ENCODE measurements at places on chromosomes 5 and 9.

DNA sequence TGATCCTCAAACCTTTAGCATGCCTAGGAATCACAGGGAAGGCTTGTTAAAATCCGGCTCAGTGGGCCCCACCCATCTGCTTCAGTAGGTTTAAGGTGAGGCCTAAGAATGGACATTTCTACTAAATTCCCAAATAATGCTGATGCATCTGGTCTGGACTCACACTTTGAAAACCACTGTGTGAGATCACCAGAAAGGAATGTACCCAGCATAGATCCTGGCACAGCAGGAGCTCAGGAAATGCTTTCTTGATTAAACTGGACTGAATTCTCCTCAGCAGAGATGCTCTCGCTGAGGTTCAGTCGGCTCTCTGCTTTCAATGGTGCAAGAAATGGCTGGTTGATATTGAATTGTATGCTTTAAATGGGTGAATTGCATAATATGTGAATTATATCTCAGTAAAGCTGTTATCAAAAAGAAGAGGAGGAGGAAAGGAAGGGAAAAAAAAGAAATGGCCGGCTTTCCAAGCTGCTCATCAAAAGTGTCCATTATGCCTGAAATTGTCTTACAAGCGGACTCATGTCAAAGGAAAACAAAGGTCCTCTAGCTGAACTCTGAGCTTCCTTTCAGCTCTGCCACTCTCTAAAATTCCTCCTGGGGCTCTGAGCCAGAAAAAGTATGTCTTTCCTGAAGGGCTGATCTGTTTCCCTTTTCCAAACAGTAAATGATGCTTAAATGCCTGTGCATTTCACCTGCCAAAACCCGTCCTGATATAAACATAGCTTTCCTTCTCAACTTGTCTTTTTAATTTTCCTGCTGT, 77.6 kb upstream of the SAP30L start:
- no peak for DNase-seq

- DNase-seq, result no peak
These were observed 1013.6 kb downstream of the CDH9 start for GRCh38 chr5:26024774-26025173.

DNA sequence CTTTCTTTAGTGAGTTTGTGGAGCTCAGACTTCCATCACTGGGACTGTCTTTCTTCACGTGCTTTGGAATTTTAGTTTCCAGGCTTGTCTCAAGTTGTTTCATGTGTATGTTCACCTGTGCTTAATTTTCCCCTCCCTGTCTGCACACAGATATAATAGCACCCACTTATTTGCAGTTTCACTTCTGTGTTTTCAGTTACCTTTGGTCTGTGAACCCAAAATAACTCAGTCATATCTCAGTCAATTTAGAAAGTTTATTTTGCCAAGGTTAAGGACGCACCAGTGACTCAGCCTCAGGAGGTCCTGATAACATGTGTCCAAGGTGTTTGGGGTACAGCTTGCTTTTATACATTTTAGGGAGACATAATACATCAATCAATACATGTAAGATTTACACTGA, 330.4 kb downstream of the ICE1 start:
- no peak for DNase-seq

GRCh38 chr5:32030222-32030621, 143.9 kb downstream of the GOLPH3 start:
- DNase-seq, result no peak

GRCh38 chr5:136028782-136029742, at the start of gene TGFBI:
TGFBI (plus strand) TSS chr5:136028988; CDS start chr5:136029056, 68 bp downstream.
- peak; percentile 44 for DNase-seq

DNA sequence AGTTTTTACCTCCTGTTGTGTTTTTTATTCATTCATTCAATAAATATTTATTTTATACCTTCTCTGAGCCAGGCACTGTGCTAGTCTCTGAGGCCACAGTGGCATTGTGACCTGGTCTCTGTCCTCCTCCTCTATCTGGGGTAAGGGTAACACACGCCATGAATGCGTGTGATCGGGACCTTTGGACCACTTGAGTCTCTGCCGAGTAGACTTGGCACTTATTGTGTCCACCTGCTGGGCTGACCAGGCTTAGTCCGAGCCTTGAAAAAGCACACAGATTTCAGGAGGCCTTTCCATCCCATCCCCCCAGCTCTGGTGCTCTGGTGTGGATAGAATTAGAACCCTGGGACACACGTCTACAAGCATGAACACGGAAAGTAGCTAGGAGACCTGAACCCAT, 58.7 kb downstream of the ERGIC1 start:
- no peak for DNase-seq

DNA sequence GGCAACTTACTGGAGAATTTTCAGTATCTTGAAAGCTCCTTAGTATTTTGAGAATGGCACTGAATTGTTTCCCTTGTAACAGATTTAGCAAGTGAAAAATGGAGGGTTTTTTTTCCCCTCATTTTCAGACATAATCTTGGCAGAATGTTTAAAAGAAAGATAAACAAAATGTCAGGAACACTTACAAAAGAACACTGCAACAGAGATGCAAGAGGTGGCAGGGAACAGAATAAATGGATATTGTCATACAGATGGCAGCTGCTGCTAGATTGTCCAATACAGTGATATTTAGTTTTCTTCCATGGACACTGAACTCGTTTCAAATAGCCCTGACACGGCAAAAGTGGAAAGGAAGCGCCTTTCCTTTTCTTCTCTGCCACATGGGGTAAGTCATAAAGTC, 76.9 kb upstream of the ZNF608 start:
- no peak for DNase-seq

GRCh38 chr5:158874792-158875191, 224.9 kb downstream of the EBF1 start:
- no peak for DNase-seq

GRCh38 chr9:71638627-71639026, 129.7 kb downstream of the CEMIP2 start:
- DNase-seq, result peak; percentile 3

GRCh38 chr5:127086589-127086988, 13.3 kb upstream of the C5orf63 start:
- no peak for DNase-seq

- no peak for DNase-seq
These were observed 13.5 kb downstream of the C5orf46 start for GRCh38 chr5:147892696-147893296.

DNA sequence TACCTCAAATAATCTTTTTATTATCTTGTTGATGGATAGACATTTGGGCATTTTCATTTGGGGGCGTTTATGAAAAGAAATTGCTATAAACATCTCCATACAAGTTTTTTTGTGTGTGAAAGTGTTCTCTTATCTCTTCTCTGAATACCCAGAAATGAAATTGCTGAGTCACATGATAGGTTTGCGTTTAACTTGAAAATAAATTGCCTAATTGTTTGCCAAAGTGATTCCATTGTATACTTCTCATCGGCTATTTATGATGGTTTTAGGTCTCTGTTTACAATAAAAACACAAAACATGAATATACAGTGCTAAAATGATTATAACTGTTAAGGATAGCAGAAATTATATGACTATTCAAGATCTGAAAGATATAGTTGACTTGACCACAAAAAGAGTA, 361.7 kb downstream of the TAF11L14 start:
- no peak for DNase-seq

DNA sequence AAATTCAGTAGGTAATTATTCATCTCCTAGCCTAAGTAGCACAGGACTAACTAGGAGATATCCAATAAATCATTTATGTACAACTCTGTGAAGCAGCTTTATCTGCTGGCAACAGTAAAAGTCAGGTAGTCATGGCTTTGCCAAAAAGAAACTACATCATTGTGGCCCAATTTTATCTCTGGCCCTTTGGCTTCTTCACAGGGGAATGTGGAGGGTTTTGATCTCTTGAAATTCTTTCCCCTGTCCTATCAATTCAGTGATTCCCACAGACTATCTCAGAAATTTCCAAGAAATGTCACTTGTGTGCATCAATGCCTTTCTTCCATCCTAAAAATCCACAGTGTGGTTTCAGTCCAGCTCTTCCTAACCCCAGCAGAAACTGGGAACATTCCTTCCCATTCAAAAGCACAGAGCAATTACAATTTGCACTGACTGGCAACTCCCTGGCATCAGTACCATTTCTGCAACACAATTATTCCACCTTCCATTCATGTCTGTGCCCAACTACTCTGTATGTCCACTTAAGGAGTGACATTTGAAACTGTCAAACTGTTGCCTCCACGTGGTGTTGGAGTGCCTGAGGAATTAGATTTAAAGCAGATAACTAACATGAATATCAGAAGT, 6.6 kb downstream of the CDC14B start:
- no peak for DNase-seq

GRCh38 chr5:33272288-33272687, 168.5 kb upstream of the TARS1 start:
- DNase-seq, result no peak

GRCh38 chr9:19137282-19137681, 10.0 kb upstream of the PLIN2 start:
- no peak for DNase-seq

- DNase-seq, result no peak
These were observed 43.9 kb upstream of the CEP72 start for GRCh38 chr5:568061-568781.

GRCh38 chr5:93511445-93511844, 69.6 kb downstream of the NR2F1-AS1 start:
- no peak for DNase-seq
